NCI-H1417 (cell line): ENCODE measurements at places on chromosomes 1 and 21.

GRCh38 chr1:197465528-197466327 is 197.7 kb downstream of the CRB1 start:
- no peak for DNase-seq

GRCh38 chr1:101410048-101410878 is 173.4 kb downstream of the S1PR1 start:
- DNase-seq: no peak

- no peak for DNase-seq
Observed at GRCh38 chr1:53198241-53198651, 1.6 kb downstream of the CPT2 start.

DNA sequence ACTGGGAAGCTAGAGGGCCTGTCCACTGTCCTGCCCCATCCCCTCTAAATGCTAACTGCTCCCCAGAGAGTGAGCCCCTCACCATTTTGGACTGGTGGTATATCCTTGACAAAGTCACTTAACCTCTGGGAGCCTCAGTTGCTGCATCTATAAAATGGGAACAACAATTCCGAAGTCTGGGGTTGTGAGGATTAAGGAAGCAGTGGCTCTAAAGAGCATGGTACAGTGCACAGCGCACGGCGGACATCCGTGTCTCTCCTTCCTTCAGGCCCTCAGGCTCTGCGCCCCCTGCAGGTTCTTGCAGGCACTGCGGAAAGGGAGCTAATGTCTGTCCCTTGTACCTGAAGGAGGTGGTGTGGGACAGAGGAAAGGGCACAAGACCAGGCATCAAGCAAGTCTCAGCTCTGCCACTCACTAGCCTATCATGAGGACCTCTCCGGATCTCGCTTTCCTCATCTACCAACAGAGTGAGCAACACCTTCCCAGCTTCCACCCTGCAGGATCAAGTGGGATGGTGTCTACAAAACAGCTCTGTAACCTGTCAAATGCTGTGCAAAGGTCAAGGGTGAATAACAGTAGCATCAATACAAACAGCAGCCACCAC is 20.1 kb downstream of the ECE1 start:
- peak; percentile 7 for DNase-seq

- no peak for DNase-seq
Observed at GRCh38 chr1:71502006-71502405, 421.2 kb upstream of the ZRANB2 start.

DNA sequence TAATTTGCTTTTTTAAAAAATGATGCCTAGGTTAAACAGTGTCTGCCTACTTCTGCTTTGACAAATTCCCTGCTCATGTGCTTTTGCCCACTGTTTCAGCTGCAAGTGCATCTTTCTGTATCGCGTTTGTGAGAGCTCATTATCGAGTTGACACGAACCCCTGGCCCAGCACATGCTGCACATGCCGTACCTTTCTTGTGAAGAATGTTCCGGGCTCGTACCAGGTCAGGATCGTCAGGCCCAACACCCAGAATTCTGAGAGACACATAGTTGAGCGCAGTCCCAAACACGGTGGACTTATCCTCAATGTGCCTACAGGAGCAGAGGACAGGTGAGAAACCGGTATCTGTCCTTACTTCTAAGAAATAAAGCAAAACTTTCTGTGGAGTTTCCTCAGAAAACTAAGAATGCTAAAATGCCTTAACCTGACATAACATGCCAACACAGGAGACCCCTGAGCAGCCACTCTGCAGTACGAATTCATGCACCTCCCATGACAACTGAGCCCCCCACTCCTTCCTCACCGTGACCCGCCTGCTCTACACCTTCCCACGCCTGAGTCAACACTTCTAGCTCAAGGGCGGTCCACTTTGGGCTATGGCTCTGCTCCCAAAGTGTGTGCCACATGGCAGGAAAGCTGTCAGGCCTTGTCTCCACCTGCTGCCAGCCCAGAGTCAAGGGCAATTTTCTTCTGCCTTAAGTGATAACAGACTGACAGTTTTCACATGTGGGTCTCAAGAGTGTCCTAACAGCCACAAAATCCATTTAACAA is 6.7 kb downstream of the LSS start:
- DNase-seq: no peak

- no peak for DNase-seq
Observed at GRCh38 chr1:11796036-11796828, 9.5 kb downstream of the MTHFR start.

GRCh38 chr1:84757301-84757700 is 67.0 kb upstream of the SSX2IP start:
- no peak for DNase-seq
